ENCODE measurements at places on chromosomes 6 and 20. TPM values are rescaled to one million over a fixed set of nuclear protein-coding genes. Genes with fewer than 3 reads are reported as not detected.

Gene BMP2
- 19.5 TPM for polyA plus RNA-seq

Gene OR12D3
- polyA plus RNA-seq = not detected

Gene HLA-DRB5
- 15.3 TPM for polyA plus RNA-seq

Gene SAMD10
- polyA plus RNA-seq = 6.7 TPM

Gene REM1
- polyA plus RNA-seq = 0.60 TPM

Gene KCNG1
- 3.9 TPM for polyA plus RNA-seq

Gene TUBB2B
- 120 TPM for polyA plus RNA-seq

Gene BCAS1
- 2.1 TPM for polyA plus RNA-seq

Gene TCF15
- 1.3 TPM for polyA plus RNA-seq

Gene GRIK2
- polyA plus RNA-seq = 13.7 TPM

- DNase-seq = no peak
Measured at GRCh38 chr6:154432533-154433476, 76.2 kb upstream of the IPCEF1 start.

GRCh38 chr6:163705923-163706322, 291.4 kb downstream of the QKI start:
- no peak for DNase-seq

GRCh38 chr20:8050157-8050837, 30.7 kb upstream of the TMX4 start:
- no peak for DNase-seq

- no peak for DNase-seq
Measured at GRCh38 chr6:168968228-168968627, 285.4 kb downstream of the THBS2 start.

DNA sequence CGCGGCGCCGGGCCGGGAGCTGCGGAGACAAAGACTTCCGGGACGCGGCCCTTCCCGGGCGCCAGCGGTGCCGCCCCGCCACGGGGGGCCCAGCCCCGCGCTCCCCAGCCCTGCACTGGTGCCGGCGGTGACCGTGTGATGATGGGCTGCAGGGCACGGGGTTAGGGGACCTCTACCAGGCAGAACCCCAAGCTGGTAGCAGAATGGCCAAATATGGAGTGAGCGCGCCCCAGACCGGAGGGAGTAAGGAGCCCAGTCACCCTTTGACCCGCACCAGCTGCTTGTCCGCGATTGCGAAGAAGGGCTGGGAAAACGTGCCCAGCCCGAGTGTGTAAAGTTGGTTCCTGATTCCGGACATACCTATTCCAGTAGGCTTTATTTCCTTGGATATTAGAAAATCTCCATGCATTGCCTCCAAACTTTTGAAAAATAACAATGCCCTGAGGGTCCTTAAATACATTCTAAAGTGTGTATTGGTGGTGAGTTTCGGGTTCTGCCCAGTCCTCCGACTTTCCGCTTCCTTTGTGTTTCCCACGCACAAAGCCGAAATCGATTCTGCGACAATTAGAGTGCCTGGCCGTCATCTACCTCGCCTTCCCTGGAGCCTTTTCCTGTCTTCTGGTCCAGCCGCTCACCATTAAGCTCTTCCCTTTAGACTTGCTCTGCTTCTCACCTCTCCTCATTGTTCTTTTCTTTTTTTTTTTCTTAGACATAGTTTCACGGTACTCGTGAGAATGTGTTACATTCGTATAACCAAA, 1.1 kb downstream of the ABRACL start:
- DNase-seq = no peak

DNA sequence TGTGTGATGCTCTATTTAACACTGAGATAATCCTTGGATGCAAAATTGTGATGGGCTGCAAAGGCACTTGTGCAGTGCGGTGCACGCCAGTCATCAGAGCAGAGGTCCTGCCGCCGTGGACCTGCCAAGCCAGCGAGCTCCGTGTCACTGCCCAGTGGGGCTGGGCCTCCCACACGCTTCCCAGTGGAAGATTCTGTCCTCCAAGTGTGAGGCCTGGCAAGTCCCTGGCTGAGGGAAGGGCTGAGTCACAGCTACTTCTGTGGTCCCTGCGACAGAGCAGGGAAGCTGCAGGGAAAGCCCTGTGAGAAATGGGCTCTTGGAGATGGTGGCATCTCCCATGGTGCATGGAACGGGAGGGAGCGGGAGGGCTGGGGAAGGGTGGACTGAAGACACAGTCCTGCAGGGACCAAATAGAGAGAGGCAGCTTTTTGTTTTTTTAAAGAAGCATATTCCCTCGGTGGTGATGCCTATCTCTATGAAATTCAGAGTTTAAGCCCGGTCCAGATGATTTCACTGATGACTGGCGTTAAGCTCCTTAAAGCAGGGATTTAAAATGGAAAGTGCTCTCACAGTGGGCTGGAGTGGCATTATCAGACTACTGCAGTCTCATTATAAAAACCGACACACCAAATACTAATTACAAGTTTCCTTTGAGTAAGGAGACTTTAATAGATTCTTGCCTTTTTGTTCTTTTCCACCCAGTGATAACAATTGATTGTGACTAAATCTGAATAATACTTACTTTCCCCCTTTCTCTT, 413.7 kb downstream of the QKI start:
- DNase-seq = no peak

DNA sequence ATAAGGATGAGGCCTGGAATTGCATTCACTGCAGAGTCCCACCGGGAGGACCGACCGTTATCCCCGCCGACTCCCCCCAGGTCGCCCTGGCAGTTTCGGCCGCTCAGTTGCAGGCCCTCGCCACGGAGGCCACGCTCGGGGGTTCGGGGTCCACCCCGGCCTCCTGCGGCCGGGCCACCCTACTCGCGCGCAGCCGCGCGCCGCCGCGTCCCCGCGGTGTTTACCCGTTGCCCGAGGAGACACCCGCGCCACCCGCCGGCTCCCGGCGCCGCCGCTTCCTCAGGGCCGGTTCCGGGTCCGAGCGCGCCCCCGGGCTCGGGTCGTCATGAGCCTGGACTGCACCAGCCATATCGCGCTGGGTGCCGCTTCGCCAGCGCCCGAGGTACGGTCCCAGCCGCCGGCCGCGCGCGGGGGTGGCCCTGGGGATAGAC, at the start of gene CCDC170:
Gene CCDC170, plus strand, starts transcription at position 214 of the 431 bp plus-strand sequence. Its CDS starts 112 bp downstream, at position 326.
- no peak for DNase-seq

DNA sequence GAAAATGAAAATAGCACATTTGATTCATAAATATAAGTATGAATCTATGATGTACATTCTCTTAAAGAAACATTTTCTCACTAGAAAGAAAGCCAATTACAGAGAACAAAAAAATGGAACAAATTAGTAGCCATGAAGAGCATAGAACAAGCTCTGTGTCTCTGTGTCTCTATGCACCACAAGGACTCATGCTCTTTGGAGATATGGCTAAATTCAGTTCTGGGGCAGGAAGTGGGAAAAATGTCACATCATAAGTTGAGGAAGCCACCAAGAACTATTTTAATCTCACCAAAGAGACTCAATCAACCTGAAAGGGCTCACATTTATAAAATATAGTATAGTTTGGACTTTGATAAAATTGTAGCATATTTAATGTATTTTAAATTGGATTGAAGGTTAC, 1259.8 kb upstream of the GJE1 start:
- no peak for DNase-seq

DNA sequence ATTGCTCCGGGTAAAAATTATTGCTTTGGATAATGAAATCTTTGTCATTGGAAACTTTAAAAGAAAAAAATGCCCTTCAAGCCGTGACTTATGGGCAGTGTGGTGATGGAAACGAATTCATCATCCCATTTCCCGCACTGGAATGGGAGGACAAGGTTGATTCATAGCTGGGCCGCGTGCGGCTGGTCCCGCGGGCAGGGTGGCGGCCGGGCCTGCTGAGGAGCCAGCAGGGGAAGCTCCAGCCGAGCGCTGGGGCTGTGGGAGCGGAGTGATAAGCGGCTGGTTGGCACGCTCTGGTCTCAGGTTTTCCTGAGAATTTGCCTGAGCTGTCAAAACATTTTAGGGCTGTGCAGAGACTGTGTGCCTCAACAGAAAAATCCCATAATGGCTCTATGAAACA, 351.7 kb downstream of the CDC5L start:
- no peak for DNase-seq

- DNase-seq = no peak
Measured at GRCh38 chr20:32966881-32967781, 37.1 kb downstream of the SUN5 start.

DNA sequence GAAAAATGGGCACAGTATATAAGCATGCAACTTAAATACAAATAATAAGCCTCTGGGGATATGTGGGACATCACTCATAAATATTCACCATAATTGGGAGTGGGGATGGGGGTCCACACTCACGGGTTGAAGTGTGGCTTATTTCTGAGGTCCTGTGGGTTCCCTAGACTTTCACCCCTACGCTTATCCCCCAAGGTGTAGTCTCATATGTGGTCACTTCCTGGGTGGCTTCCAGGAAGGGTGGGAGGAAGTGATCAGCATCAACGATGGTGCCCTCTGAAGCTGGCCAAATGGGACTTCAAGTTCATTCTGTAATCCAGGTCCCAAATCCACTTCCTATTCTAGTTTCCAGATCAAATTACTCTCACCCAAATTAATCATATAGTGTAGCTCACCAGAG, 59.5 kb downstream of the GNAS start:
- no peak for DNase-seq

DNA sequence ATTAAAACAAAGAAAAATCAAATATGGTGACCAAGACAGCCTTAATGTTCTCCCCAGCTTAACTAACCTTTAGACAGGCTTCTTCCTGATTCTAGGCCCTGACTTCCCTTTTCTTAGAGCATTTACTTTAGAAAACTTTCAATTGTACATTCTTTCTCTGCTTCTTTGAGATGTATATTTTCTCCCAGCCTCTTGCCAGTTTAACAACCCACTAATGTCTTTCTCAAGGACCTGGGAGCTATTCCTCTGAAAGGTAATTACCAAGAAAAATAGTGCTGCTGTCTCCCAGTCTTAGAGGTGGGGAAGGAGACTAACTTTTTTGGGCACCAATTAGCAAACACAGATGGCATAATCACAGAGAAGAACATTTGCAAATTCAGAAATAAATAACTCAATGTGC, 62.8 kb upstream of the KCNQ5 start:
- DNase-seq = no peak

GRCh38 chr20:48676125-48676524, 151.7 kb downstream of the PREX1 start:
- DNase-seq = no peak

DNA sequence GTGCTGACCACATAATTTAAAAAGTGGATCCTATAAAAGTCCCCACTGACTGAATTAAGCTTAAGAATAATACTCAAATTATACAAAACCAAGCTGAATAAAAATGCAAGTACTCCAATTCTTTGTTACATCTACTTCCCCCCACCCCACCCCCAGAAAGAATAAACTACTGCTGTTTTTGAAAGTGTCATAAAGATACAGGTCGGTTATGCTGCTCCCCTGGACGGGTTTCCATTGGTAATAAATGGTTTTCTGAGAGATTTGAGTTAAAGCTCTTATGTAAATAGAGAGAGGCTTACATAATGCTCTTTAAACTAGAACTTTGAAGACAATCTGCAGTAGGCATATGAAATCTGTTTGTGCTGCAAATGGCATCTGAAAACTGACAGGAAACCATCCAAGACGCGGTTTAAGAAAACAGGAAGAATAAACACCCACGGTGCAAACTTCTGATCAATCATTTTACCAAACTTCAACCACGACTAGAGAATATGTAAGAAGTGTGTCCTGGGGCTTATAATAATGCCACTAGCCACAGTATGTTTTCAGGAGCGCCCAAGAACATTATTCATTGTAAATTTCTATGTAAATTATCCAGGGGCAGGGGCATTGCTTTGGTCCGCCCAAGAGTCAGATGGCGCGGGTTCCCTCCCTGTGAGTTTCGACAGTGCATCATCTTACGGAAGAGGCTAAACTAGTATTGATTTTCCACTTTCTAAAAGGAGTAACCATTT, 10.8 kb upstream of the POU3F2 start:
- no peak for DNase-seq

GRCh38 chr6:151534576-151534975, 40.8 kb downstream of the CCDC170 start:
- no peak for DNase-seq

DNA sequence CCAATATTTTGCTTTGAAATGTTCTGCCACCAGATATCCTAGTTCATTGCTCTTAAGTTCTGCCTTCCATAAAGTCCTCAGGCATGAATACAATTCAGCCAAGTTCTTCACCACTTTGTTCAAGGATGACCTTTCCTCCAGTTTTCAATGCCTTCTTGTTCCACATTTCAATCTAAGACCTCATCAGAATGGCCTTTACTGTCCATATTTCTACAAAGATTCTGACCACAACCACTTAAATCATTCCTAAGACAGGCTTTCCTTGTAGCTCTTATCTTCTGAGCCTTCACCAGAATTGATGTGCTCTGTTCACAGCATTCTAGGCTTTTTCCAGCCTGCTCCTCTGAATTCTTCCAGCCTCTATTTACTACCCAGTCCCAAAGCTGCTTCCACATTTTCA, 319.0 kb downstream of the HACE1 start:
- DNase-seq = no peak

GRCh38 chr6:75423386-75423785, 70.2 kb downstream of the FILIP1 start:
- no peak for DNase-seq

DNA sequence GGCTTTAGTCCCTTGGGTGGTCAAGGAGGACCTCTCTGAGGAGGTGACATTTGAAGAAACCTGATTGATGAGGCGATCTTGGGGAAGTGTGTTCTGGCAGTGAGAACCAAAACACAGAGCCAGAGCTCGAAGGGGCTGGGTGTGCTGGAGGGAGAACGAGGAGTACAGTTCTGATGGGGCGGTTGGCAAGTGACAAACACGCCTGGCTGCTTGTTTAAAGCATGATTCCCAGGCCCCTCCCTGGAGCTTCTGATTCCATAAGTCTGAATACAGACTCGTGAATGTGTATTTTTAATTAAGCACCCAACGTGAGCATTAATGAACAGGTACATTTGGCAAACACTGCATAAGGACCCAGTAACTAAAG, 886 bp upstream of the NFATC2 start:
- DNase-seq = no peak

DNA sequence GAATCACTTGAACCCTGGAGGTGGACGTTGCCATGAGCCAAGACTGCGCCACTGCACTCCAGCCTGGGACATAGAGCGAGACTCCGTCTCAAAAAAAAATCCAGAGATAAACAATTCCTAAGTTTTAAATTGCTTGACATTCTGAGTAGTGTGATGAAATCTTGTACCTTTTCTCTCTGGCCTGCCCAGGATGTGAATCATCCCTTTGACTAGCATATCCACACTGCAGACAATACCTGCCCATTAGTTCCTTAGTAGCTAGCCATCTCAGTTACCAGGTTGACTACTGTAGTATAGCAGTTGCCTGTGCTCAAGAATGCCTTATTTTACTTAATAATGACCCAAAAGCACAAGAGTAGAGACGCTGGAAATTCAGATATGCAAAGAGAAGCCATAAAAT, 2.8 kb downstream of the ZFP57 start:
- no peak for DNase-seq

GRCh38 chr20:19341348-19342053, 129.1 kb downstream of the SLC24A3 start:
- DNase-seq = no peak

All from right renal cortex interstitium (tissue), 3 donors.